Effector memory CD8-positive, alpha-beta T cell (primary cell): ENCODE measurements at places on chromosomes 5 and 9.

- no peak for DNase-seq
These were observed 3.9 kb upstream of the BARX1 start for GRCh38 chr9:93958819-93959682.

- no peak for DNase-seq
These were observed 101.9 kb downstream of the ADAMTS2 start for GRCh38 chr5:179243333-179243732.

GRCh38 chr9:33447799-33448553 is 583 bp upstream of the AQP3 start:
- no peak for DNase-seq

DNA sequence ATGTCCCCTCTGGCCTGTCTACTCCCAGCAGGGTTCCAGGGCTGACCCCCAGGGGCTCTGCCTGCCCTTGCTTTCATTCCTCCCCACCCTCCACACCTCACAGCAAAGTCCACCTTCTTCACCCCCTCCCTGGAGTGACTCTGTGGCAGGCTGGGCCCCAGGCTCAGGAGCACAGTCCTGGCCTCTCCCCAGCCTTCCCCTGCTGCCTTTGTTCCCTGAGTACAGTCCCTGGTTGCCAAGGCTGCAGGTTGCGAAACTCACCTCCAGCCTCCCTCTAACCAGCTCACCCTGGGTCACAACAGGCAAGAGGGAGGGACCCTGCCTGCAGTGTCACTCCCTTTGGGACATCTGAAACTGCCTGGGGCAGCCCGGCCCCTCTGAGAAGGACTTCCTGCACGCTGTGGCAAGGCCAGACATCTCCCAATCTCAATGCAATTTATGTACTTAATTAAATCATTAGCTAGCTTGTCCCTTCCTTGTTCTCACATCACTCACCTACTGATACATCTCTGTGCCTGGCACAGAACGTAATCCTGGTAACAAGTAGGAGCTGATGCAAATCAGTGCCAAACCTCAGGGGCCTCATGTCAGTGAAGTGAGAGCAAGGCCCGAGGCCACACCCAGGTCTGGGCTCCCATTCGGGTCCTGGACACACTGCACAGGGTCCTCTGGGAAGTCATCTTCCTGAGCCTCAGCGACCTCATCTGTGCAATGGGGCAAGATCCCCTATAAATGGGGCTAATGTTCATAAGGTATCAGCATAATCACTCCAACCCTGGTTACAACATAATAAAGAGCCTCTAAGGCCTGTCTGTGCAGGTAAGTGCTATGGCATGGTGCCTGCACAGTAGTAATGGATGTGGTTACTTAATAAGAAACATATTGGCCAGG is 27.3 kb upstream of the TRIM14 start:
- no peak for DNase-seq

- DNase-seq = no peak
These were observed at the start of gene RGS7BP for GRCh38 chr5:64505769-64506566. Gene RGS7BP, plus strand, starts transcription at chr5:64506015. Its CDS starts 610 bp downstream, at chr5:64506625.

GRCh38 chr5:912280-913091 is 19.8 kb downstream of the TRIP13 start:
- peak; percentile 76 for DNase-seq

GRCh38 chr9:121862371-121863332 is 211.2 kb downstream of the DAB2IP start:
- DNase-seq = no peak

- DNase-seq = no peak
These were observed 135.6 kb downstream of the ZNF354C start for GRCh38 chr5:179195561-179196404.

DNA sequence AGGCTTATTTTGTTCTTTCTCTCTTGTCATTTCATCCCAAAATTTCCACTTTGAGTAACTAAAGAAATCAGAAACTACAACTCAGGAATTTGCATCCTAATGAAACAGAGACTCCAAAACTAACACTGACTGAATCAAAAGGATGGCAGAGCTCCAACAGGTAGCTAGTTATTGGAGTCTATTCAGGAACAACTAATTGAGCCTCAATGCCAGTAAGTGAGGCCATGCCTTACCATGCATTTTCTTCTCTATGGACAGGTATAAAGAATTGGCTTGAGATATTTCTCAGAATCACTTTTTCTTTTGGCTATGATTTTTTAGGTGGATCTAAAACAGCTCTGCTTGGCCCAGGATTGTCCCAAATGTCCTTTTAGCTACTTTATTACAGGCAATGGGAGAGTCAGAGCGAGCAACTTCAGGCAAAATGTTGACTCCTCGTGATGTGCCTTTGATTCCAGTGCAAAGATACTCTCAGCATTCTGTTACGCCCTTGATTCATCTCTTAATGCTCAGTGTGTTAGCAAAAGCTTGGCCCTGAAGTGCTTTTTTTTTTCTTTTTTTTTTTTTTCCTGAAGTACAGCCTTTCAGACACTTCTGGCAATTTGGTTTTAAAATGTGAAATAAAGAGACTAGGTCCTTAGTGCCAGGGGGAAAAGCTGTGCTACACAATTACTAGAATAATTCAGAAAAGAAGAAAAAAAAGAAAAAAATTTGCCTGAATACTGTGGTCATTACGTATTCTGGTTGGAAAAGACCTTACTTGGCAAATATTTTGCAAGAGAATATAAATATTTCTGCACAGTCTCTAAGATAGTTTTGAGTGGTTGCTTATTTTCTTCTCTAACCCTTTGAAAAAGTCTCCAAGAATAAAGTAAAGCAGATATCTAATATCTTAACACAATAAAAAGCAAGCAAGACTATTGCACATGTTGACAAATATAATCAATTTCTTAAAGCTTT is 423.7 kb downstream of the ANXA1 start:
- DNase-seq = no peak

DNA sequence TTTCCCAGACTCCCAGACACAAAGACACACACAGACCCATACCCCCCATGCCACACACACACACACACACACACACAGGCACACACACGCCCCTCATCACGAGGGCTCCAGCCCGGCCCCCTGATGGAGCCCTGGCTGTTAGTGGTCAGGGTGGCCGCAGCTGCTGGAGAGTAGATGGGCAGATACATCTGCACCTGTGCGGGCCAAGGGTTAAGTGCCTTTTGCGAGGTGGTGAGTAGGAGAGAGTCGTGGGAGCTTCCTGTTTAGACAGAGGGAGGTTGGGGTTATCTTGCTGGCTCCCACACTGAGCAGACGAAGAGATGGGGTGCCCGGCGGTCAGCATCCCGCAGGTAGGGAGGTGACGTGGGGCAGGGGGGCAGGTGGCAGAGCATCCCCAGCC is 8.2 kb downstream of the PRRX2 start:
- DNase-seq = no peak

DNA sequence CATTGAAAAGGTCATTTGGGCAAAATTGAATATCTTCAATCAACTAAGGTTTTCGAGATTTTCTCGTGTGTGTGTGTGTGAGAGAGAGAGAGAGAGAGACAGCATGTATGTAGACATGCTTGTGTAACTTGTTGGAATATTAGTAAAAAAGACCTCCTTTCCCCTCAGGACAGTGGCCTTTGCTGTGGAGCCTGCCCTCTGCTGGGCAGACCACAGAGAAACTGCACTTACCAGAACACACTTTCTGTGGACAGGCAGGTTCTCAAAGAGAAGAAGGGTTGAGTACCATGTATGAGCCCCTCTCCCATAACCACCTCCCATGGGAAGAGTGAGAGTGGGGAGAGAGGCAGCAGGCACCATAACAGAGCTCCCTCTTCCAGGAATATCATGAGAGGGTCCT is 45.6 kb downstream of the CFAP90 start:
- DNase-seq = no peak

DNA sequence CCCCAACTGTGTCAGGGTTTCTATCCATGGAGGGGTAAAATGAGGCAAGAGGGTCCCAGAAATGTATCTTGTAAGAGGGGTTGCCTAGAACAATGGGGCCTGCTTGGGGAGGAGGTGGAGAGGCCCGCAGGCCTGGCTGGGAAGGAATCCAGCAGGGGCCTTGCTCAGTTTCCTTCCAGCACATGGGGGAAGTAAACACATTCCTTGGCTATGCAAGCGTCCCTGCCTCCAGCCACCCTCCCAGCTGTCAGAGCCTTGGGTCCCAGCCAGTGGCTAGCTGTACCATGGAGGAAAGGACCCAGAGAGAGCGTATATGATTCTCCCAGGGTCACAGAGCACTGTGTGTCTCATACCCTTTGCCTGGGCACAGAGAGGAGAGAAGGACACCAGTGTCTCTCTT is 71.1 kb upstream of the IL17B start:
- no peak for DNase-seq

- no peak for DNase-seq
These were observed 107.2 kb upstream of the ICE1 start for GRCh38 chr5:5315068-5315980.

GRCh38 chr5:92023555-92023954 is 640.4 kb upstream of the ARRDC3 start:
- no peak for DNase-seq

- DNase-seq = no peak
These were observed 176.8 kb downstream of the MAT2B start for GRCh38 chr5:163682234-163682633.

DNA sequence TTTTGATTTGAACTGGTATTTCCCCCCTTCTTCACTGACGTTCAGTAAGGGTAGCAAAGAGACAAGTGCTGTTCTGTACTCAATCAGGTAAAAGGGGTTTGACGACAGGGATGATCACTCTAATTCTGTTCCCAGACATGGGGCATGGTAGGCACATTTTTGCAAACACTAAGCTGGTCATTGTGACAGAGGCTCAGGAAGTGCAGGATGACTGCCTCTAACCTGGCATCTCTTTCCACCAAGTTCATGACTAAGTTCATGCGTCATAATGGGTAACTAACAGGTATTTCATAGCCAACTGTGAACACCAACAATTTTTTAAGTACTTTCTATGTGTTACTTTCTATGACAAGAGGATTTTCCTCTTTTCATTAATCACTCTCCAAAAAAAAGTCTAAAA is 166.5 kb downstream of the MAPKAP1 start:
- DNase-seq = no peak

DNA sequence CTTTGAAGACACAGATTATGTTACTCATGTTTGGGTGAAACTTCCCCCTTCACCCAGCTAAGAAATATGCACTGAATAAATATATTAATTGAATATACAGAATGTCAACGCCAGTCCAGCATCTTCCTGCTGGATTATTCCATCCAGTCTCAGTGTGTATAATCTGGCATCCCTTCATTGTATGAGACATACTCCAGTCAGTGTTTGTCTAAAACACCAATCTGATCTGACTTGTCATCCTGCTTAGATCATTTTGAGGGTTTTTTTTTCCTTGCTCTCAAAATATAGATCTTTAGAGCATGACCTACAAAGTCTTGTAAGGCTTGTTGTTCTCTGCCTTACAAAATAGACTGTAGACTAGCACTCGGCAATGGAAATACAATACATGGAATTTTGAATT is 195.1 kb downstream of the SMARCA2 start:
- DNase-seq = no peak

- no peak for DNase-seq
These were observed 104.6 kb upstream of the RETREG1 start for GRCh38 chr5:16721151-16722096.

DNA sequence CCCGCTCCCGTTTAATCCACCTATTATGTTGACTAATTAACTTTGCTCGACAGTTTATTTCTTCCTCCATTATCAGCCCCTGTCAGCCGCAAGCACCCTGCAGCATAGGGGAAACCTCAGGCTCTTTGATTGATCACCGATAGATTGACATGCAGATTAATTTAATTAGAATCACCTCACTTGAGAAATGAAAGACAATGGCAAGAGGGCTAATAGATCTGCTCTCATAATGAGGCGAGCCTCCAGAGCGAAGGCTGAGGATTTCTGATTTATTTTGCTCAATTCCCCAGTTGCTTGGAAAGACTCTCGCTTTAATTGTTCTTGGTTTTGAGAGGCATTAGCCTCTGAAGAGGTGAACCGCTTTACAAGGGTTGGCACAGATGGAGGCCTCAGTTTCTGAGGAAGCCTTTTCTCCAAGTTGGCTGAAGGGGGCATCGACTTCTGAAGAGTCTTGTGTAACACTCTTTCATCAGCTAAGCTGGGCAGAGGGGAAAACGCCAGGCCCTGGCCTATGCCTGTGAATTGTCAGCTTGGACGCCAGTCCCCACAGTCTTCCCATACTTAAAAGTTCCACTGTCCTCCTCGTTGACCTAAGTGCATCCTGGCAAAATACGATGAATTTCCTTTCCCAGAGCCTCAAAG is 275.4 kb downstream of the EBF1 start:
- DNase-seq = no peak

DNA sequence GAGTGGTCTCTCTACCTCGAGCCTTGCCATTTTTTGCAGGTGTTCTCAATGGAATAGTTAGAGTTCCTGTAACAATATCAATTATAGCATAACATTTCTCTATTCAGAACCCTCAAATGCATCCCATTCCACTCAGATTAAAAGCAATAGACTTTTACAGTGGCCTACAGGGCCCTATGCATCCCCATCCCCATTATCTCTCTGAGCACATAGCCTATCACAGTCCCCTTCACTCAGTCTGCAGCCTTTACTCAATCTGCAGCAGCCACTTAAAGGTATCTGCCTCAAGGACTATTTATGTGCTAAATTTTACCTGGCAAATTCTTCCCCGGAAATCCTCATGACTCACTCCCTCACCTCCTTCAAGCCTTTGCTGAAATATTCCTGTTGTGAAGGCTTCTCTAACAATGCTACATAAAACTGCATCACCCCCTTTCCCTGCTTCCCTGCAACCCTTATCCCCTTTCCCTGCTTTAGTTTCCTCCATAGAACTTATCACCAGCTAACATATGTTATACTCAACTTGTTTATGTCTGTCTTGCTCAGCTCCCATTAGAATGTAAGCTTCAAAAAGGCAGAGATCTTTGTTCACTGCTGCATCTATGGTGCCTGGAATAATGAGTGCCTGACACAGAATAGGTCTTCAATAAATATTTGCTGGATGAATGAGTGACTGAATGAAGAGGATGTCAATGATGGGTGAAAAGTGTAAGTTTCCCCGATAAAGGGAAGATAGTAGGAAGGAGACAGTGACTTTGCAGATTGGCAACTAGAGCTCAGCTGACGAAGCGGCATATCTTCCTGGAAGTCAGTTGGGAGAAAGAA is 54.1 kb upstream of the ZNF366 start:
- DNase-seq = no peak

DNA sequence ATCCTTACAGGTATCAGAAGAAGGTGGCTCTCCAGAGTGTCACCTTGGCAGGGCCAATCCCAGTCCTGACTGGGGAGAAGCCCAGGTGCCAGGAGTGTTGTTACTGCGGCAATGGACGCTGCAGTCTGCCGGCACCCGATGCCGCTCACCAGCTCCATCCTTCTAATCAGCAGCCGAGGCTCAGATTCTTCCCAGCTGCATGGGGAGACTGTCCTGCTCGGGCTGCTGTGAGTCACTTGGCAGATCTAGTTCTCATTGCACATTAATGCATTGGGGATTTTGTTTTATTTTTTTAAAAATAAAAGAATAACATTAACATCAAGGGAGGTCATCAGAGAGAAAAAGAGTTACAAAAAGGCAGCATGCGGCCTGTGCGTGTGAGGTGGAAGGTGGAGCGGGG is 115.8 kb downstream of the MTX3 start:
- no peak for DNase-seq

DNA sequence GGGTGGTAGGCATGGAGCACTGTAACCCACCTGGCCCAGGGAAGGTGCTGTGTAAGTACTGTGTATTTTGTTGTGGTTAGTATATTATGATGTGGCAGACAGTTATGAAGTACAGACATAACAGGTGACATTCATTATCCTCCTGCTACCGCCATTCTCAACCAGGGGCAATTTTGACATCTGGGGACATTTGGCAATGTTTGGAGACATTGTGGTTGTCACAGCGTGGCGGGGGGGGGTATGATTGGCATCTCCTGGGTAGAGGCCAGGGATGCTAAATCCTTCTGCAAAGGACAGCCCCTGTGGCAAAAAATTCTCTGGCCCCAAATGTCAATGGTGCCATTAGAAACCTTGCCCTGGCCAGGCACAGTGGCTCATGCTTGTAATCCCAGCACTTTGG is 9.8 kb upstream of the RPL26L1 start:
- DNase-seq = no peak
